ENCODE measurements at places on chromosomes 1 and 21.
A peak's percentile ranks its signal among the peaks of the same experiment; 100 is the strongest.

DNA sequence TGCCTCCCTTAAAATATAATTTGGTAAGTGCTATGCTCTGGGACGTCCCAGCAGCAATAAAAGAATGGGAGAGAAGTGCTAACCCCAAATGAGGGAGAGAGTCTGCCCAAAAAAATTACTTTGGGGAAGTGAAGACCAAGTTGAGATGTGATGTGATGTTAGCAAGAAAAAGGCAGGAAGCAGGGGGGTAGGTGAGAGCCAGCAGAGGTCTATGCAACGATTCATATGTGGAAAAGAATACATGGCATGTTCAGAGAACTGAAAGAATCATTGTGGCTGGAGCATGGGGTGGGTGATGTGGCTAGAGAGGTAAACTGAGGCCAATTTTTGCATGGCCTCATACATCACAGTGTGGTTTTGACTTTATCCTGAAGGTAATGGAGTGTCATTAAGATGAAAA, 5.6 kb upstream of the CTPS1 start:
- DNase-seq = no peak

- peak; percentile 15 for DNase-seq
Measured at GRCh38 chr1:237799762-237800474, 90.8 kb downstream of the ZP4 start.

- no peak for DNase-seq
Measured at GRCh38 chr21:14531757-14532316, 14.3 kb downstream of the SAMSN1 start.

DNA sequence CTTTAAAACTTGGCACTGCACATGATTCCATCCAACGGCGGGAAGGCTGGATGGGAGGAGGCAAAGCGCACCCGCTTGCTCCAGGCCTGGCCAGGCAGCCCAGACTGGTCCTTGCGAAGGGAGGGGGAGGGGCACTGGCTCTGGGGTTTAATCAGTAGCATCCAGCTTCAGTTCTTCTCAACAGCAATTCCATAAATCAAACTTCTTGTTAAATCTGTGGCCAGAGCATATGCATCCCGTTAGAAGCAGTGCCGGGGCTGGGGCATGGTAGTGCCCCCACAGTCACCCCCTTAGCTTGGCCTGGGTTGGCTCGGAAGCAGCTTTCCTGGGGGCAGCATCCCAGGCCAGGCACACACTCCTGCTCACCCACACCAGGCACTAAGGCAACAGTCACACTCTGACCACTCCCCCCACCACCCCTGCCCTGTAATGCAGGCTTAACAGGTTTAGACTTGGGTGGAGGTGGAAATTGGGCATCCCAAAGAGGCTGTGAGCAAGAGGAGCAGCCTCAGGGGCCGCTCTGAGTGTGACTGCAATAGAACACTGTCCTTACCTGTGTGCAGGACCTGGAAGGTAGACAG, 94.1 kb upstream of the CASZ1 start:
- DNase-seq = no peak

DNA sequence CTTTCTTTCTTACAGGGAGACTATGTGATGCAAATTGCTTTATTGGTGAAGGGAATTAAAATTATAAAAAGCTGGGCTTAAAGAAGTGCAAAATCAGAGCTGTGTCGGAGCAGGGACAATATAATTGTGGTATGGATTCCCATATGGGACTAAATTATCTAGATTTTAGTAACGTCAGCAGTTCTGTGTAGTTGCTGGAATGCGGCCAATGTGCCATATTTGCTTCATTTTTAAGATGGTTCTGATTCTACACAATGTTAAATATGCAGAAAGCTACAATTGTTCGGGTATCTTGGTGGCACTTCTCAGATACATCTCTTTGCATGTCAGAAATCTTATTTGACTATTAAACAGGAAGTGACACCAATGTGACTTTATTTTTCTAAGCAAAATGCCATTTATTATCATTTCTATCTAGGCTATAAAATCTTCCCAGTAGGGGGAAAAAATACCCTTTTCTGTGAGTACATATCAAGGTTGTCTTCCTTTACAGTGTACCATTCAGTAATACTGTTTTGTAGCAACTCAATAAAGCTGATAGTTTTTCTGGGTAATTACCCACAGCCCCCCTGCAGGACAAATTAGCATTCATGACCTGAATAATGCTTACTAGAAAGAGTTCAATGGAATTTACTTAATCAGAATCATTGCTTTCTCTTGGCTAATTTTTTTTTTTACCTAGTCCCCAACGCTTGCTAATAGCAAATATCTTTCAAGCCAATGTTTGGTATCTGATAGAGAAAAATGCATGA, 288.3 kb upstream of the ADGRL2 start:
- DNase-seq = no peak

GRCh38 chr1:151721788-151722510, 627 bp downstream of the RIIAD1 start:
- DNase-seq = no peak

DNA sequence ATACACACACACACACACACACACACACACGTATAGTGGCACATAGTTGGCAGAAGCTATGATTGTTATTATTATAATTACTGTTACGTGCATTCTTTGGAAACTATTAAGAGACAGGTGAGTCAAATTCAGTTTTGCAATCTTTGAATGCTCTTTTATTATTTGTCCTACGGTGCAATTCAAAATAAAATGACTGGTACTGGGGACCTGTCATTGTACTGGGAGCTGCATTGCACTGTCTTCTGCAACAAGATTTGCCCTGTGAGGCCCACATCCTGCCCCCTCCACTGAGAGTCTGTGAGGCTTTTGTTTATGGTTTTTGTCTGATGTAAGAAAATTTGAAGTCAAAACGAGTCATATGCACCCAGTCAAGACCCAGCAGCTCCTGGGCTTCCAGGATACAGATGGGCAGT, 1.9 kb downstream of the LY9 start:
- DNase-seq = peak; percentile 32

DNA sequence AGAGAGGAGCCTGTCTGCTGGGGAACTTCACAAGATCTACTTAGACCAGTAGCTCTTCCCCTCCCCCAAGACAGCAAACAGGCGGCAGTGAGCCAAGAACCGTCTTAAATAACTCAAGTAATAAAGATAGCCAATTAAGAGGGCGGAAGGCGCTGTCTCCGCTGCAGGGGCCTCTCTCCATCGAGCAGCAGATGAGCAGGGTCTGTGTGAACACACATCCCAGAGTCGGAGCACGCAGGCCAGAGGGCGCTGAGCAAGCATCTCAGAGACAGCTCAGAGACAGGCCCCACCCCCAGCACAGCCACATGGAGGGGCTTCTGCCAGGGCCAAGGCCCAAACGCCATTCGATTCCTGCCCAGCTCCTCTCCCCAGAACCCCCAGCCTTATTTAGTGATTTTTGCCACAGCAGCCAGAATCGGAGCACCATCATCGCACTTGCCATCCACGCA, 11.1 kb downstream of the IFFO2 start:
- no peak for DNase-seq

DNA sequence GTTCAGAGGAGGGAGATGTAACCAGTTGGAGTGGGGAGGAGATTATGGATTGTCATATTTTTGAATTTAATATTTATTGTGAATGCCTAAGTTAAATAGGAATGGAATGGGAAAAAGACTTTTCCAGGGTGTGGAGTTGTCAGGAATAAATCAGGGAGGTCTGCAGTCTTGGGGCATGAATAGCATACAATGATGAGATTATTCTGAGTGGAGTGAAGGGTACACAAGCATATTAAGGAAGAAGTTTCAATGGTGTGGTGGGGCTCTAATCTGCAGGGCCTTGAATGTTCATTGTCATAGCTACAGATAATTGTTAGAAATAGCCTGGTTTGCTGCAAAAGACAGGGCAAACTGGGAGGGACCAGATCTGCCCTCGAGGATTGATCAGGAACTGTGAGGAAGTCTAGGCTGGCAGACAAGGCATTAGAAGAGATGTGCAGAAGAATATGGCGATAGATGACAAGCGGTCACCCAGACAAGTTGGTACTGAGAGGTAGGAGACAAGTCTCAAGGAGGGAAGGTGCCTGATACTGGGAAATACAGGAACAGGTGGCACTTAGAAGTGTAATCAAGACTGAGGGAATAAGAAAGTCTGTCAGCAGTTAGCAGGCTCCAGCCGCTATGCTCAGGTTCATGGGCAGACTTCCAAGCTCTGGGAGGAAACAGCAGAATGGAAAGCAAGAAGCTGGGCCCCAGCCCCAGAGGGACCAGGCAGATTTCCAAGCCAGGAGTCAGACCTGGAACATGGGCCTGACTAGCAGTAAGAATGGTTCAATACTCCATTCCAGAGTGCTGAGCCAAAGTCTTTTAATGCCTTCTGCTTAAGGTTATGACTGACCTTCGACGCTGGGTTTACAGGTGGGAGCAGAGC, 20.9 kb upstream of the RGL1 start:
- no peak for DNase-seq

DNA sequence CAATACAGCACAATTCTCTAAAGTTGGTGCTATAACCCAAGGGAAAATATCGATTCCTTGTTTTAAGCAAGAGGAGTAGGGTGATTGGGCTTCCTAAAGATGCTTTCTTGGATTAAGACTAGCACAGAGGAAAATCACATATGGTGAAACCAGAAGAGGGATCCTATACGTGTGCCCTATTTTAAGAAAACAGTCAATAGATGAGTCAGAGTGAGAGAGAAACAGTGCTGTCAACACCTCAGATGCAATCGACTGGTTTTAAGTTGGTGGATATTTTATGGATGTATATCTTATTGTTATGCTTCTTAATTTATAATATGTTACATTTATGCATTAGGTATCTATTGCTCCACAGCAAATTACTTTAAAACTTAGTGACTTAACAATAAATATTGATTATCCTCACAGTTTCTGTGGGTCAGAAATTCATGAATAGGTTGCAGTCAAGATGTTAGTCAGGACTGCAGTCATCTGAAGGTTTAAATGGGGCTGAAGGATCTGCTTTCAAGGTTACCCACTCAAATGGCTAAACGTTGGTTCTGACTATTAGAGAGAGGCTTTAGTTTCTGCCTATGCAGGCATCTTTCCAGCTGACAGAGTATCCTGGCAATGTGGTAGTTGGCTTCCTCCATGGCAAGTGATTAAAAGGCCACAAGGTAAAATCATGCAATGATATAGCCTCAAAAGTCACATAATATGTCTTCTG, 61.6 kb upstream of the DEPDC1 start:
- DNase-seq = no peak

- no peak for DNase-seq
Measured at GRCh38 chr1:33569331-33569730, 96.9 kb downstream of the ZSCAN20 start.

DNA sequence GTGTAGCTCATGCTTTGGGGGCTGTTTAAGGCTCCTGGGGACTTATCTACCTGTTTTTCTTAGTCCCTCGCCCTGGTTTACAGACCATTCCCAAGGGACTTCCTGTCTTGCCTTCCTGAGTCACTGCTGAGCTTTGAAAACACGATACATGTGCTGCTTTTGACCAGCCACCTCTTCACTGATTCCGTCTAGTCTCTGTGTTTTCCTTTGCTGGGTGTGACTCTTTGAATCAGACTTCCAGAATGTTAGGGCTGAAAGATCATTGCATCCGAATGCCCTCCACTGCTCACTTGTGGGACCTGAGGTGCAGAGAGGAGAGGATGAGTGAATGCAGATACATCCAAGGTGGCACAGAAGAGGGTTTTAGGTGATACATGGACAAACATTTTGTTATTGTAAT, 35.4 kb upstream of the CITED4 start:
- no peak for DNase-seq
